ENCODE measurements at places on chromosomes 2 and 18.

GRCh38 chr2:226118471-226119429 lies 680.9 kb downstream of the IRS1 start:
- DNase-seq: peak; percentile 85

GRCh38 chr2:55922291-55922907 lies 1.2 kb downstream of the EFEMP1 start:
- DNase-seq: no peak

DNA sequence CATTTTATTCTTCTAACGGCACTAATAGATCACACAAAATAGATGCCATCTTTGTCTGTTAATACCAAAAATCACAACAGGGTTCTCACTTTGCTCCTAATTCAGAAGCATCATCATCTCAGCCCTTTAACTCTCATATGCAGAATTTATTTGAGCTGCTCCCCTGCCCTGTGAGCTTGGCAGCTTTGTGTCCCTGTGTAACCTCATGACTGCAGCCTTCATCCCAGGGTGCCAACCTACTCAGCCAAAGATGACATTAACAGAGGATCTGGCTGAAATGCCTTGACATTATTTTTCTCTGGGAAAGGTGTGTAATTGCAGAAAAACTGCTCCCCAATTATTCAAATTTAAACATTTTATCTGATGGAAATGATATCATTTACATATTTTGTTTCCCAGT lies 319.4 kb downstream of the NRXN1 start:
- DNase-seq: no peak

GRCh38 chr2:191158193-191158592 lies 7.4 kb upstream of the STAT4 start:
- DNase-seq: no peak

DNA sequence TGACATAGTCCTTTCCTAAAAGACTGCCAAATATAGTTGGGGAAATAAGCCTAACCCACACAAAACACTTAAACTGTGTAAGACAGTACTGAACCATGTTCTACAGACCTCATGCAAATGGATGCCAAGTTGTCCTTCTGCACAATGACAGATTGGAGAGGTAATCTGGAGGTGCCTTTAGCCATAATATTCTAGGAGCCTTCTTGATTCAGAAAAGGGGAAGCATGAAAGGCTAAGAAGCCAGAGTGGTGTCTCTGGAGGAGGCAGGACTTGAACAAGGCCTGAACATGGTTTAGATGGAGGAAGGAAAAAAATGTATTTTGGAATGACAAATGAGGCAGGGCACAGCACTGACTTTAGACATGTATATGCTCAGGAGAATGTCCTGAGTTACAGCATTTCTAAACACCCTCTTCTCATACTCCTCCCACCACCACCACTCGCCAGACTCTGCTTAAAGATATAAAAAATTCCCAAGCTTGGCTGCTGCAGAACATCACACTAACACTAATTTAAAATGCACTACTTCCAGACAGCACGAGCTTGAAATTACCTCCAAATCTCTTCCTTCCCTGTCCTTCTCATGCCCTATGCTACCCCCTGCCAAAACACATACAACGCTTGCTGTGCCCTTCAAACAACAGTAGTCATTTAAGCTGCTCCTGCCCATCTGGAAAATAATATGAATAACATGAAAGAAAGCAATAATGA lies 110.4 kb downstream of the ANKRD44 start:
- no peak for DNase-seq

DNA sequence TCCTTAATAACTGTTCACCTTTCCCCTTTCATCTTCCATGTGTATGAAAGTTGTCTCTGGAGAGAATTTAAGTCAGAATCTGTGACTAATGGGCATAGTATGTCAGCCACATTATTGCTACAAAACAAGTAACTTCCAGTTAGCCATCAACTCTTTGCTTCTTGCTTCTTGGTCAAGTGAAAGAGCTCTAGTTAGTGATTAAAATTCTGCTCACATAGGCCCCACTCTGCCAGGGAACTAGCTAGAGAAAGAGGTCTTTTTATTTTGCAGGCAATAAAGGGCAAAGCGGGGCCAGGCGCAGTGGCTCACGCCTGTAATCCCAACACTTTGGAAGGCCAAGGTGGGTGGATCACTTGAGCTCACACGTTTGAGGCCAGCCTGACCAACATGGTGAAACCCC lies 64.6 kb downstream of the COLEC12 start:
- DNase-seq: no peak

DNA sequence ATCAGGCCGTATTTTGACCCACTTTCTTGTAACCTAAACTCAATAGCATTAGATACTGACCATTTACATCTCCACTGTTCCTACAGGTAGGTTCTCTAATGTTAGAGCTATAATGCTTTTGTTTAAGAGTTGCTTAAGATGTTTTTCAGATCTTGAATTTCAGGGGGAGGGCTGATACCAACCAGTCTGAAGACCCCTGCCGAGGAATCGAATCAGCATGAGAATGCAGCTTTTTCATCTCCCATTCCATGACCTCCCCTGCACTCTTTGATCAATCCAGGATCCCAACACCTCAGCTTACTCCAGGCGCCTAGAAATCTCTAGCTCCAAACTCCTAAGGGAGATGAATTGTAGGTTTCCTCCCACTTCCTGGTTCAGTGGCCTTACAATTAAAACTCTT lies 120.5 kb upstream of the MC4R start:
- no peak for DNase-seq

DNA sequence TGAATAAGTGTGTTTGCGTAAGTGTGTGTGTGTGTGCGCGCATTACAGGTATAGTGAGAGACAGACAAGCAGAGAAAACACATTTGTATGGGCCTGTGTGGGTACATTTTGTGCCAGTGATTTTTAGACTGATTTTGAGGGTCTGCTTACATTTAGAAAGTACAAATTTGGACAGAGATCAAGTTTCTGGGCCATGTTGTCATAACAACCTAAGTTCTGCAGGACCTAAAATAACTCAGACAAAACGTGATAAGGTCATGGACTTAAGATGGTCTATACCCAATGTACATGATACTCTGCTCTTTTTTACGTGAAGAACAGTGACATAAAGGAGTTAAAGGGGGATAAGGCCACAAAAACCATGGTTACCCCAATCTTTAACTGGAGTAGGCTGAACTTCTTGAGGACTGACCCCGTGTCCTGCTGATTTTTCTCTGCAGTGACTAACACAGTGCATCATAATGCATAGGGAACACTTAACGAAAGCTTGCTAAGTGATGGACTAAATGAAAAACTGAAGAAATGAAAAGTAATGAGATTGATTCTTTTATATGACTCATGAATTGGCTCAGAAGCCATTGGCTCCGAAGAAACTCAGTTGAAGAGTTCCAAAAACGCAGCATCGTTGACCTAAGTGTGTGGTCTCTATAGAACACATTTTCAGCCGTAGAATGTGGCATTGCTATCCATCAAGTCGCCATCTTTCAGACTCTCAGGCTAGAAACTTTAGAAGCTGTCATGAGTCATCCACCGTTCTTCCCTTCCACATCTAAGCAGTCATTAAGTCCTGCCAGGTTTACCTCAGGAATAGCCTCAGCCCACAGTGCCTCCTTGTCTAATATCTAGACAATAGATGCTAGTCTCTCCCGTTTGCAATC lies 61.6 kb upstream of the NCOA1 start:
- no peak for DNase-seq

- no peak for DNase-seq
Observed at GRCh38 chr2:43329637-43330036, 103.2 kb upstream of the ZFP36L2 start.

GRCh38 chr2:136131961-136132824 lies 14.2 kb upstream of the CXCR4 start:
- DNase-seq: no peak

DNA sequence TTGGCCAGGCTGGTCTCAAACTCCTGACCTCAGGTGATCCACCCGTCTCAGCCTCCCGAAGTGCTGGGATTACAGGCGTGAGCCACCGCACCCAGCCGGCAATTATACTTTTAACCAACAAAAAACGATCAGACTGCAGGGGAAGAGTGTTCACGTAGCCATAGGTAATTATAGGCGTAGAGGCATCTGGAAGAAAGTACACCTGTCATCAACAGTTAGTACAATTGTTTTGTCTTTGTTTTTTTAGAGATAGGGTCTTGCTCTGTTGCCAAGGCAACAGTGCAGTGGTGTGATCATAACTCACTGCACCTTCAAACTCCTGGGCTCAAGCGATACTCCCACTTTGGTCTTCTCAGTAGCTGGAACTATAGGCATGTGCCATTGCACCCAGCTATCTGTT lies 20.0 kb downstream of the ST3GAL5 start:
- no peak for DNase-seq

DNA sequence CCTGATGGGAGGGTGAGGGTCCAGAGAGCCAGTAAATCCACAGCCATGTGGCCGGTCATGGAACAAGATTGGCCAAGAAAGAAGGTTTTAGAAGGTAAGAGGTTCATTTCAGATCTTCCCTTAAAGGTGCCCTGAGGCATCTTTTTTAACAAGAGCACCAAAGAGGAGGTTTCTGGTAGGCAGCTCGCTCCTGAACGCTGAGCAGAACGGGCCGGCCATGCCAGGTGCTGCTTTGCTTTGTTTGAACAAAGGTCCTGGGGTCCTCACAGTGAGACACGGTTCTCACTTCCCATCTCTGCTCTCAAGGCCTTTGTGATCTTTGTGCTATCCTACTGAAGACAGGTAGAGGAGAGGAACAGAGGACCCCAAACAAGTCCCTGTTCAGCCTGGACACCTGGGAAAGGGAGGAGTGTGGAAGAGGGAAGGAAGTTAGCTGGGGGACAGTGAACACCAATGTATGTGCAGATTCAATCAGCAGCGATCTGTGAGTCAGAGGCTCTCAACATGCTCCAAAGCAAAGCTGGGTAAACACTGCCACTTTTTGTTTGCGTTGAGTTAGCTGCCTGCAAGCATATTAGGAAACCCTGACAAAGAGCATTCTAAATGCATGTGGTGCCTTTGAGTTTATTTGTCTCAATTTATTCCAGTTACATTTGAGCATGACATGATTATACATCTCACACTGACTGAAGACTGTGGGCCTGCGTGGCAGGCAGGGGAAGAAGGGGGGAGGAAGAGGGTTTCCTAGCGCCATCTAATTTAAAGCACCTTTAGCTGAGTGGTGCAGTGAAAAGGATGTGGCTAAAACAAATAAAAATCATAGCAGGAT lies 102.4 kb downstream of the ASB1 start:
- peak; percentile 69 for DNase-seq

DNA sequence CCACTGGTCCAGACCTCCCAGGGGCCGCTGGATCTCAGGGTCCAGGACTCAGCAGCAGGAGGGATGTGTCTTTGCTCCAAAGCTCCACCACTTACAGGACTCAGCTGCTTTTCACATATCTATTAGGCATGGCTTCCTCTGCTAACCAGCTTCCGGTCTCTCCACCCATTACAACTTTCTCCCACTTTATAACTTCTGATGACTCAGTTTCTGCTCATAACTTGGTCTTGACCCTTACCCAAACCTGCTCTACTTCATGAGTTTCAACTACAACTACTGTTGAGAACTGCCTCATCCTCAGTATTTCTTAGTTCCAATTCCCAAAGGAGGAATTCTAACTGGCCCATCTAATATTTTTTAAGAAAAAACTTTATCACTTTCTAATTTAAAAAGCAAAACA lies 17.2 kb downstream of the SULT1C2 start:
- DNase-seq: no peak
